ENCODE measurements at places on chromosomes 13 and 19.

DNA sequence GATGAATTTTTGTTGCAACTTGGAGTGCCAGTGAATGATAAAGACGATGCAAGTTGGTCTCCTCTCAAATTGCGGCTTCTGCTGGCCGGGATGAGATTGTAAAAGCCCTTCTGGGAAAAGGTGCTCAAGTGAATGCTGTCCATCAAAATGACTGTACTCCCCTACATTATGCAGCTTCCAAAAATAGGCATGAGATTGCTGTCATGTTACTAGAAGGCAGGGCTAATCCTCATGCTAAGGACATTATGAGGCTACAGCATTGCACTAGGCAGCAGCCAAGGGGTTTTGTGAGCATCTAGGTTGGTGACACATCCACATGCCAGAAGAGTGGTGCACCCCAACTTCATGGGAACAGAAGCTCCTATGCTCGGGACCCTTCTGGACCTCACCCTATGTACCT is 22.2 kb upstream of the KLF5 start:
- no peak for DNase-seq

DNA sequence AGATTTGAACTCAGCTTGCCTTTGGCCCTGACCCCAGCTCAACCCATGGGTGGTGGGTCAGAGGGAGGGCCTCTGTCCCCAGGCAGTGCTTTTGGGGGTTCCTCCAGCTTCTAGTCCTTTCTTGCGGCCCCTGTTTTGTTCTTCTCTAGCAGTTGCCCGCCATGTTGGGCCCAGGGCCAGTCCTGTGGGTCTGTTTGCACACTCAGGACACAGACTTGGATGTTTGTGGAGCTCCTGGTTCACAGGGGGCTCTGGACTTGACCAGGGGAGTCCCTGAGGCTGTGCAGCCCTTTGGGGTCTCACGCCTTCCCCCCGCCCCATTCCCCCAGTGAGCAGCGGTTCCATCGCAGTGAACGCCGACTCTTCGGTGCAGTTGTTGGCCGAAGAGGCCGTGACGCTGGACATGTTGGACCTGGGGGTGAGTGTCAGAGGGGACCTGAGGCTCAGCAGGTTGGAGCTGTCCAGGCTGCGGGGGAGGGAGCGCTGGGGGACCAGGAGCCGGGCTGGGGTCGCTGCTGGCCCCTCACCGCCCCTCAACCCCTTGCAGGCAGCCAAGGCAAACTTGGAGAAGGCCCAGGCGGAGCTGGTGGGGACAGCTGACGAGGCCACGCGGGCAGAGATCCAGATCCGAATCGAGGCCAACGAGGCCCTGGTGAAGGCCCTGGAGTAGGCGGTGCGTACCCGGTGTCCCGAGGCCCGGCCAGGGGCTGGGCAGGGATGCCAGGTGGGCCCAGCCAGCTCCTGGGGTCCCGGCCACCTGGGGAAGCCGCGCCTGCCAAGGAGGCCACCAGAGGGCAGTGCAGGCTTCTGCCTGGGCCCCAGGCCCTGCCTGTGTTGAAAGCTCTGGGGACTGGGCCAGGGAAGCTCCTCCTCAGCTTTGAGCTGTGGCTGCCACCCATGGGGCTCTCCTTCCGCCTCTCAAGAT is 2.5 kb downstream of the ATP5F1D start:
- peak; percentile 88 for DNase-seq

GRCh38 chr19:3975637-3976087 is 4.8 kb upstream of the DAPK3 start:
- DNase-seq, result no peak

DNA sequence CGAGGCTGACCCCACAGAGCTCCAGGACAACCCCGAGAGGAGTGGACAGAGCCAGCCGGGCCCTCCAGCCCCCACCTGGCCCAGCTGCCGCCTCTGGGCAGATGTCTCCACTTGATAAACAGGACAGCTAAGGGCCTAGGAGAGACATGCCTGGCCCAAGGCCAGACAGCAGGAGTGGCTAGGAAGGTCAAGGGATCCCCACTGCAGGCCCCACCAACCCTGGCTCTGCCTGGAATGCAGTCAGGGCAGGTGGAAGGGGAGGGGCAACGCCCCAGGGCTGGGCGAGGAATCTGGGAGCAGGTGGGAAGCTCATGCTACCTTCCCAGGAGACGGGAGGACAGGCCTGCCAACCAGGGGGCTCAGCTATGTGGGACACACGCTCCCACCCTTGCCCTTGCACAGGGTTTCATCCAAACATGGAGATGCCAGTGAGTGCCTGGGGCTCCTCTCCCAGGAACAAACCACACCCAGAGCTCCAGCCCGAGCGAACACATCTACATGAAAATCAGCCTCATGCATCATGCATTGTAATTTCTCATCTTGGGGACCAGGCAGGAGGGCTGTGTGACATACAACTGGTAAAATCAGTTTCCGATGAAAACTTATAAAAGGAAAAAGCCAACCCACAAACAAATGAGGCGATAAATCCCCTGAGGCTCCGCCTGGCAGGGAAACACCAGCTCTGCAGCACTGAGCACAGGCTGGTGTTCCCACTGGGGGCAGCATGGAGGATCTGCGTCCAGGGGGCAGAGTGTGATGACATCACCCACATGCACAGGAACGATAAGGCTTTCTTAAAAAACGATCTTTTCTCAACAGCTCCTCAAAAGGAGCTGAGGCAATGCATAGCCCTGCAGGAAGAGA is 25.0 kb downstream of the SH3GL1 start:
- peak; percentile 43 for DNase-seq

GRCh38 chr19:15037586-15037985 is 11.7 kb upstream of the CASP14 start:
- no peak for DNase-seq

GRCh38 chr19:2982561-2982960 is 5.2 kb downstream of the TLE6 start:
- DNase-seq, result no peak

GRCh38 chr13:46345398-46345797 is 41.7 kb downstream of the RUBCNL start:
- DNase-seq, result no peak

- no peak for DNase-seq
These were observed 883.4 kb upstream of the SPRY2 start for GRCh38 chr13:81224209-81224833.

DNA sequence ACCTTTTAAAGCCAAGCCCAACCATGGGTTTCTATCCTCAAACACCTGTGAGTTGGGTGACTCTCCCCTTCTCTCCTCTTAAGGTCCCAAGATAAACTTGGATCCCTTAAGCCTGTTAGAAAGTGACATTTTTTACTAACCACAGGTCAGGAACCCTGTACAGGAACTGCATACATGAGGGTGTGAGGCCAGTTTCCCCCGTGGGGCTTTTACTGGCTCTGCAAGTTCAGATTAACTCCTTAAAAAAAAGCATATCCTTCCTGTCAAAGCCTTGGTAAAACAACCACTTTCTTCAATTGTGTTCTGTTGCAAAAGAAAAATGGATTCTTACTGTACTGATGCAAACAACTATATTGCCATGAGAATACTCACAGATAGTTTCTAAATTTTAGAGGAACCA is 2638.7 kb upstream of the PCDH20 start:
- no peak for DNase-seq
